MCF 10A (cell line): ENCODE measurements at places on chromosomes 6 and 20.

- H3K27me3 ChIP-seq: no peaks in the 10 kb centered on the region
- H3K4me3 ChIP-seq: no peak overlapping the region
Observed at GRCh38 chr6:2740581-2740980, 10.1 kb downstream of the MYLK4 start.

GRCh38 chr6:156848533-156848932 is 71.4 kb downstream of the ARID1B start:
- no peaks in the 10 kb centered on the region for H3K27me3 ChIP-seq
- no peak for DNase-seq
- peaks cover 22% of the 10 kb centered on the region for H3K4me1 ChIP-seq
- H3K4me3 ChIP-seq: no peak overlapping the region

DNA sequence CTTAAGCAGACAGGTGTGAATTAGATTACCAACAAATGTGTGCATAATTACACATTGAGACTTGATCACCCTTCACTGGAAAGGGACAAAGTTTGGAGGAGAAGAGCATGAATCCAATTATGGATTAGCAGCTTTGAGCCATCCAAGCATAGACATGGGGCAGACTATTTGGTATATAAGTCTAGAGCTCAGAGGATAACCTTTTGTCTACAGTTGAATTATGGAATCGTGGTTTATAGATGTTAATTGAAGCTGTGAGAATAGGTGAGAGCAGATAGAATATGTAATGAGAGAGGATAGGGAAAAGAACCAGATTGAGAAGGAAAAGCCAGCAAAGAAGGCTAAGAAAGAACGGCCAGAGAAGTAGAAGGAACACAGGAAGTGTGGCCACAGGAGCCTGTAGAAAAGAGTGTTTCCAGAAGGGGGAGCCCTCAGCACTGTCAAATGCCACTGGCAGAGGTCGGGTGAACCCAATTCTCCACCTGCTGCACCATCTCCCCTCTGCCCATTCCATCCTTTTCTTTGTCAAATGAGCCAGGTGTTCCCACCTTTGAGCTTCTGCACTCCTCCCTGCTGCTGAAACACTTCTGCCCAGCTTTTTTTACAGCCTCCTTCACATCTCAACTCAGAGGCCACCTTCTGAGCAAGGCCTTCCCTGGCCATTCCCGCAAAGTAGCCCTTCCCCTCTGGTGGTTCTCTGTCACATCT is 7.3 kb downstream of the DNTTIP1 start:
- no peak overlapping the region for H3K4me3 ChIP-seq
- peaks cover 62% of the 10 kb centered on the region for H3K36me3 ChIP-seq
- H3K27ac ChIP-seq: peak overlapping the region; percentile 40

- no peaks in the 10 kb centered on the region for H3K4me1 ChIP-seq
- H3K4me3 ChIP-seq: no peak overlapping the region
- no peaks in the 10 kb centered on the region for H3K36me3 ChIP-seq
- no peak for DNase-seq
Observed at GRCh38 chr6:144234399-144234798, 50.7 kb upstream of the UTRN start.

DNA sequence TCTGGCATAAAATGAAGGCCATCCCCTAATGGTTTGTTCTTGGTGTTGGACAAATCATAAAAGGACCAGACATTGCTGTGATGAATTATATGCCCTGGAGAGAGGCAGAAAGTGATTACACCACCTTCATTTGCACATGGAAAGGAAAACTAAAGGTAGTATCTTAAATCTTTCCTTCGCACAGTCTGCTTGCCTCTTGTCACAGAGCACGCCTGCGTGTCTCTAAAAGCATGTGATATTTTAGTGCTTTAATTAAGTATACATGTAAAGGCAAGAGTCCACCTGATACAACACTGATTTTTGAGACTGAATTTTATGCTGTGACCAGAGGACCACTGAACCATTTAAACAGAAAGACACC is 28.8 kb upstream of the PLAGL1 start:
- H3K36me3 ChIP-seq: no peaks in the 10 kb centered on the region
- no peak for DNase-seq
- H3K27me3 ChIP-seq: no peaks in the 10 kb centered on the region
- H3K4me3 ChIP-seq: peak overlapping the region; percentile 58
